HL-60 (cell line): ENCODE measurements at places on chromosomes 2 and 18.

DNA sequence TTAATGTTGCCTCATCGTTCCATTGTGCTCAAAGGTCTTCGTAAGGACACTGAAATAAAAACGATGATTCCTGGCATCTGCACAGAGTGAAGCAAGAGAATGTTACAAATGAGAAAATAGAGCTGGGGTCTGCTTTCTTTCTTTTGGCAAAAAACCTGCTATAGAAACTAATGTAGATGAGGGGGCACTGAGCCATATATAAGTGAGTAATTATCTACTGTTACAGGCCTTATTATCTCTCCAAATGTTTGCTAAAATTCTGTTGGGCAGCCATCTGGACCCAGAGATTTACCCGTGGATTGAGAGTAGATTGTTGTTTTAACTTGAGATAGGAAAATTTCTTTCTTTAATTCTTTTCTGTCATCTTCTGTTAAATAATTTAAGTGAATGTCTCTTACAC lies 472.5 kb upstream of the PIK3C3 start:
- no peak for DNase-seq

- no peak for DNase-seq
Observed at GRCh38 chr2:46169467-46169866, 127.7 kb upstream of the EPAS1 start.

DNA sequence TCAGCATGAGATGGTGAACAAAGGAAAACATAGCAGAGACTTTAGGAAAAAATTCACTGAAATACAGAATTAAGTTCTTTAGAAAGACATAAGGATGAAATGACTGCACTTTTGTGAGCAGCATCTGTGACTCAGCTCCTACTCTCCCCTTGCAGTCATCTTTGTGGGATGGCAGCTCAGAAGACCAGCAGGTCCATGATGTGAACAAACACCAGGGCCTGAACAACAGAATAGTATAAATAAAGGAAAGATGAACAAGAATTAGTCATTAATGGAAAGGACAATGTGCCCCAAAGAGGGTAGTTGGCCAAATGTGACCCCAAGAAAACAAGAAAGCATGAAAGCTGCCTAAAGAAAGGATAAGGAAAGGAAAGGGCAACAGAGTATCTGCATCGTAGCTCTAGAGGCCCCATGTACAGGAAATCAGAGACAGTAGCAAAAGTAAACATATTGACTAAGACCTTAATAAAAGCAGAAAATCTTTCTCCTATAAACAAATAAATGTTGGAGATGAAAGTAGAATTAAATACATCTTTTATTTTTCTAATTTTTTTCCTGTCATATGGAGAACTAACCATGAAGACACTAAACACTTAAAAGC lies 318.0 kb downstream of the ZEB2 start:
- no peak for DNase-seq

DNA sequence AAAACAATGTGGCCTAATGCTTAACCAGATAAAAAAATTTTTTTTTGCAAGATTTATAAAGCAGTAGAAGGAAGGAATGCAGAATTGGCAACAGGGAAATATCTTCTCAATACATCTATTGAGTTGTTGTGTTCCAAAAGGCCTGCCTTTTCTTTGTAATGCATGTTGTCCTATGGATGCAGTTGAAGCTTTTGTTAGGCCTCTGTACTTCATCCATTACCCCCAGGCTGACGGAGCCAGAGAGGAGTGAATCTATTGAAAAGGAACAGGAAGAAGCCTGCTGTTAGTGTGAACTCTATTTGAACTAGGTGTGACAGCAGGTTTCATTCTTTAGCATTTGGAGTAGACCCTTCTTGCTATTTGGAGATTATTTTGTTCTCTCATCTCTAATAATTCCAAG lies 56.5 kb downstream of the MTX2 start:
- no peak for DNase-seq

DNA sequence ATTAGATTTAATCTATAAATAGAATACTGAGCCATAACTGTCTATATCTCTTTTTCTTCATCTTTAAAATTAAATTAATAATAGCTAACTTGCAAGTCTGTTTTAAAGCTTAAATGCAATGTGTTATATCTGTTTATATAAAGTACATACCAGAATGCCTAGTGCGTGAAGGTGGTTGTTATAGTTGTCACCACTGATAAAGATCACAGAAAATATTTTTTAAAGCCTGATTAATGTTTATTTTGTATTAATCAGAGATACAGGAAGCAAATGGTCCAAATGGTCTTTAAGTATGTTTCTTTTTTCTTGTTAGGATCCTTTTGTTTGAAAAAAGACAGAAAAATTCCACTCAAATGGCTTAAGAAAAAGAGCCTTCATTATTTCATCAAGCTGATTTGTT lies 560.6 kb downstream of the CPS1 start:
- DNase-seq, result no peak

- DNase-seq, result no peak
Observed at GRCh38 chr2:218880102-218880858, at the start of gene WNT10A. WNT10A (plus strand) TSS chr2:218880852; CDS start chr2:218880996, 144 bp downstream.

- DNase-seq, result no peak
Observed at GRCh38 chr2:164430166-164430783, 191.0 kb downstream of the GRB14 start.

DNA sequence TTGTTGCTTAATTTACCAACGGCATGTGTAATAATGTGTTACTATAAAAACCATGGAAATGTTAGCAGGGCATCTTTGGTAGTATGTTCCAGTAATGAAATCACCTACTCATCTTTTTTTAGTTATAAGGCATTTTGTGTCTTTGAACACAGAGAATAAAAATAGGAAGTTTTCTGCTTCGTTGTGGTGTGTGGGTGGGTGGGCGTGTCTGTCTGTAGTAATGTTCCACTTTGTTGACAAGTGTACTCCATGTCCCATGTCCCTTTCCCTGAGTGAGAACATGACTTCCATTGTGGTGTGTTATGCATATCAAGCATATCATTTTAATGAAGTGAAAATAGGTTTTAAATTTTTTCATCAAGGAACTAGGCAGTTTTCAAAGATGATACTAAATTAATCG lies 149.3 kb downstream of the VWC2L start:
- DNase-seq, result no peak

- peak; percentile 99 for DNase-seq
Observed at GRCh38 chr2:43131051-43131889, 95.1 kb downstream of the ZFP36L2 start.

DNA sequence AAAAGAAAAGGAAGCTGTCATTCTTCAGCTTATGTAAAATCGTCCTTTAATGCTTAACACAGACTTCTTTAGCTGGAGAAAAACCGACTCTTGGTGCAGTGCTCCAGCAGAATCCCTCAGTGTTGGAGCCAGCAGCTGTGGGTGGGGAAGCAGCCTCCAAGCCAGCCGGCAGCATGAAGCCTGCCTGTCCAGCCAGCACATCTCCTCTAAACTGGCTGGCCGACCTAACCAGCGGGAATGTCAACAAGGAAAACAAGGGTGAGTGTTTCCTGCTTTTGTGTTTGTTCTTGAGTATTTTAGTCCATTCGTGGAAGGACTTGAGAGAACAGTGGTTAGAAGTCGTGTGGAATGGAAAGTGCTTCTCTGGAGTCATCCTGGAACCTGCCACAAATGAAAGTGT lies 38.9 kb downstream of the KDM3A start:
- no peak for DNase-seq

DNA sequence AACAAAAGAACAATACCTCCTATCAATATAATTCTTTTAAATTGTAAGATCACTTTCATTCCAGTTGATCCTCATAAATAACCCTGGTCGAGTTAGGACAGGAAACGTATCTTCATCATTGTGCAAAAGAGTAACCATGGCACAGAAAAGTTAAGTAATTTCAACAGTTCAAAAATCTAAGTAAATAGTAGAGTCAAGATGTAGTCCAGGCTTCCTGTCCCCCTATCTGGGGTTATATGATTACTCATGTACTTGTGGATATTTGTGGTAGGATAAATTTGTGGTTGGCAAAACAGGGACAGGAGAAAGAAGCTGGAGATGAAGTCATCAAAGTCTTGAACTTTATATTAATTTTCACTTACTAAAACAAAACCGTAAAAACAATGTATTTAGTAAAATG lies 772.6 kb downstream of the TSN start:
- DNase-seq, result no peak

GRCh38 chr2:237290261-237290660 lies 123.7 kb downstream of the COL6A3 start:
- DNase-seq, result no peak

- no peak for DNase-seq
Observed at GRCh38 chr2:54073796-54074195, 41.6 kb upstream of the ACYP2 start.

GRCh38 chr2:201639205-201639604 lies 4.1 kb downstream of the TMEM237 start:
- DNase-seq, result no peak

GRCh38 chr2:230762317-230762896 lies 49.8 kb downstream of the CAB39 start:
- peak; percentile 38 for DNase-seq

DNA sequence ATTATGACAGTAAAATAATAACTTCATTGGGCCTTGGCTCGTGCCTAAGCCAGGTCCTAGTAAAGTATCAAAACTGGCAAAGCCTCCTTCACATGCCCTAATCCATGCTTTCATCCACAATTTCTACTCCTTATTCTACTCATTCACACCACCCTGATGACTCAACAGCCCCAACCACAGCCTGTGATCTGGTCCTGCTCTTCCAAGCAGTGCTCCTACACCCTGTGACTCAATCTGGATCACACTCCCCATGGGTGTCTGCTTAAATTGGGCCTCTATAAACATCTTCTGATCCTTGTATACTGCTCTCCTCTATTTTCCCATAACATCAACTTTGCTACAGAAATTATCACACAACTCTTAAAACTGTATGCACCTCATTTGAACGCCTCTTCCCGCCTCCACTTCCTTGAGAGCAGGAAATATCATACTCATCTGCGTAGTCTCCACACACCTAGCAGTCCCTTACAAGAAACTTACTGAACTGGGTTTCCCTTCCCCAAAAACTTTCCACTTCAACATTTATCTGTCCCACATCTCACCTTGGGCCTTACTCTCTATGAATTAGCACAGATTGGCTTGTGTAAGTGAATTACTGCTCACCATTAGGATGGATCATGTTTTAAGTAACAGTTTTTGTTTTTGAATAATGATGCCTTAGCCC lies 15.9 kb downstream of the GTF3C3 start:
- no peak for DNase-seq

- DNase-seq, result no peak
Observed at GRCh38 chr2:69225933-69226332, 161.1 kb downstream of the GFPT1 start.

- no peak for DNase-seq
Observed at GRCh38 chr18:64180617-64181016, 31.7 kb upstream of the LINC00305 start.

GRCh38 chr18:55317324-55317723 lies 270.7 kb downstream of the TCF4 start:
- no peak for DNase-seq

DNA sequence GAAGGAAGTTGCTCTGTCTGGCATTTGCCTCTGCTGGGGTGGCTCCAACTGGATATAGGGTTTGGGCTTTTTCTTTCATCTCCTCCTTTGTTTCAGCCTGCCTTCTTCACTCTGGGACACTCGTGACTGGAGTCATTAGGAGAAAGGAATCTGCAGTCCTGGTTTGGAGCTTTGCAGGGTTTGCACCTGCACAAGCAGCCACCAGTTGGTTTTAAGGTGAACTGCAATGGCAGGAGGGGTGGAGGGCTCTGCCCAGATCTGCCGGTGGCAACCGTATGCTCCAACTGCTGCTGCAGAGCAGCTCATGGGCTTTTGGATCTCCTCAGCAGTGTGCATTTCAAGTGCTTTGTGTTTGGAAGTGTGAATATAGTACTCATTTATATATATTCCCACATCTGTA lies 131.3 kb upstream of the MGAT5 start:
- DNase-seq, result no peak

GRCh38 chr2:61249521-61250071 lies 87.6 kb downstream of the C2orf74 start:
- DNase-seq, result no peak

- no peak for DNase-seq
Observed at GRCh38 chr2:218291318-218292047, 820 bp downstream of the TMBIM1 start.

DNA sequence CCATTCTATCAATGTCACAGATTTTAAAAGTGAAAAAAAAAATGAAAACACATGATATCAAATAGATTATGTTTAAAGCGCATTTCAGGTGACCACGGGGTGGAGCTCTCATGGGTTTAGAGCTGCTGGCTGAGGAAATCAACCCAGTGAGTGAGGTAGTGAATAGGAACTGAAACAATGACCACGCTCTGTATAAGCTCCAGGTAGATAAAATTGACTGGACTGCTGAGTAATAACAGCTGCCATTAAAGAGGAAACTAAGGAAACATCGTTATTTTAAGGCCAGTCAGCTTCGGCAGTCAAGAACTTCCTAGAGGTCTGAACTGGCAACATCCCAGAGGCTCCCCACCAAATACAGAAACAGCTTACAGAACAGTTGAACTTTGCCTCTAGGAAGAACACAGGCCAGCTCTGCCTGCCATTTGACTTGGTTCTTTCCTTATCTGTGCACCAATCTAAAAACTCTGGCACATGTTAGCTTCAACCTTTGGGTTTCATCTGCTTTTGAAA lies 185.9 kb downstream of the PDE1A start:
- peak; percentile 11 for DNase-seq

DNA sequence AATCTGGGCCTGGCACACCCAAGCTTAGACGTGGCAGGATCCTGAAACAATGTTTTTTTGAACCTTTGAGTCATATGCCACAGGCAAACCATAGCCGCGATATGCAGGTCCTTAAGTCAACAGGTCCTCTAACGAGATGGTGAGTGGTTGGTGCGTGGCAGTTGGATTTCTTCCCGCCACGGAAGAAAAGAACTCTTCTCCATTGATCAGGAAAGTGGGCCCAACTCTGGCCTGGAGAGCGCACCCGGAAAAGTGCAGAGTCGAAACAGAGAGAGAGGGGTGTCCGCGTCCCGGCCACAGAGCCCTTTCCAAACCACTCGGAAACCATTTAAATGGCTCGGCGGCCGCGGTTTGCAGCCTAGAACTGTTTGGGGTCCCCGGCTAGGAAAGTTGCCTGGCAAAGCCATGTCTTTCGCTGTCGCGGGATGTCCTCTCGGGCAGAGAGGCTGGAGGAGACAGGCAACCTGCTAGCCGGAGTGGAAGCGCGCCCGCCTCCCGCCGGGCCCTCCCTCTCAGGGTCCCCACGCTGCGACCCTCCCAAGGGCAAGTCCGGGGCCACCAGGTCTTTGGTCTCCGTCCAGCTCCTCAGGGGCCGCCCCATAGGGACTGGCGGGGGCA lies 777 bp downstream of the GALNT3 start:
- no peak for DNase-seq

- no peak for DNase-seq
Observed at GRCh38 chr2:72103690-72104089, 44.0 kb downstream of the CYP26B1 start.
